ENCODE measurements at places on chromosomes 4 and X. TPM values are rescaled to one million over a fixed set of nuclear protein-coding genes. Genes with fewer than 3 reads are reported as not detected.
A peak's percentile ranks its signal among the peaks of the same experiment; 100 is the strongest.

GRCh38 chrX:139559383-139560042 is 29.0 kb downstream of the F9 start:
- peak; percentile 65 for DNase-seq

The TMPRSS11B gene
- not detected for polyA plus RNA-seq

The RHOXF2B gene
- polyA plus RNA-seq, result not detected

The PDE6B gene
- polyA plus RNA-seq, result not detected

- DNase-seq, result peak; percentile 0
Observed at GRCh38 chrX:42567268-42567667, 210.7 kb downstream of the PPP1R2C start.

DNA sequence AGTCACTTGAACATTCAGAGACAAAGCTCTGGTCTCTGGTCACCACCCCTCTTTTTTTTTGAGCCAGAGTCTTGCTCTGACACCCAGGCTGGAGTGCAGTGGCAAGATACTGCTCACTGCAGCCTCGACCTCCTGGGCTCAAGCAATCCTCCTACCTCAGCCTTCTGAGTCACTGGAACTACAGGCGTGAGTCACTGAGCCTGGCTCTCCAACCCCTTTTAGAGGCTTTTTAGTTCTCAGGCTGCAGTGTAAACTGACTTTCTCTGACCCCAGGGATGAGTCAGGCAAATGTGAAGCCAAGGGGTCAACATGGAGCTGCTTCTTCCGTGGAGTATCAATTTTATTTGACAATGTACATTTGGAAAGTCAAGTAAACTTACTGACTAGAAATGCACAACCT is 229.2 kb downstream of the PTTG2 start:
- peak; percentile 91 for DNase-seq

The IBSP gene
- not detected for polyA plus RNA-seq

GRCh38 chrX:1481636-1482529 is 29.2 kb upstream of the ASMTL start:
- DNase-seq, result peak; percentile 82

The SPOCK3 gene
- polyA plus RNA-seq, result not detected

GRCh38 chr4:73615613-73616012 is 4.6 kb downstream of the RASSF6 start:
- no peak for DNase-seq

The HAUS3 gene
- polyA plus RNA-seq, result 11.6 TPM

DNA sequence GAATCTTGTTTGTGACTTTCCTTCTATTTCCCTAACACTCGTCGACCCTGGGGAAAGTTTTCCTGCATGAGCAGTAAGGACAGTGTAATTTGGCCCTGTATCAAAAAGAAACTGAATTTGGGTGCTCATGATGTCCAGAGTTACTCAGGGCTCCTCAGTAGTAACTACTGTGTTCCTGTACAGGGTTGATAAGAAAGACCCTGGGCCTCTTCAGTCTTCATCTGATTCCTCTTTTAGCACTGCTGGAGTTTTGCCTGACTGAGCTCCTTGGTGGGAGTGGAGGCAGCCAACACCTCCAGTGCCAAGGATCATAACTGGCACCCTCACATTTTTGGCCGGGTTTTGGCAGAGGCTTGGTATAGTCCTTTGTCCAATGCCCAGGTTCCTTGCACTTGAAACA is 7.1 kb upstream of the AREG start:
- DNase-seq, result no peak

DNA sequence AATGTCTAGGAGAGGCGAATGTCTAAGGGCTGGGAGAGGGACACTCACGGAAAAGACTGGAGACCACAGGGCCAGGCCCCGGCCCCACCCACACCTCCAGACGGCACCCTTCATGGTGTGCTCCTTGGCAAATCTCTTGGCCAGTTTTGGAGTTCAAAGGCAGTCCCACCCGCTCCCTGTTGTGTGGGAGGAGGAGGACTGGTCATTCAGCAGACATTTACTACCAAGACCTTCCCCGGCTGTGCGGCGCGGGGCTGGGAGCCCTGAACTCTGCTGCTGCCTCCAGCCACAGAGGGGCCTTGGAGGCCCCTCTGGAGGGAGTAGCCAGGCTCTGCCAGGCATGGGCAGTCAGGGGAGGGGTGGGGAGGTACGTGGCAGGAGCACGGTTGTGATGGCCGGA is 8.7 kb upstream of the TBC1D14 start:
- DNase-seq, result no peak

The TLR10 gene
- not detected for polyA plus RNA-seq

The USP11 gene
- polyA plus RNA-seq, result 61.5 TPM

The NEXMIF gene
- not detected for polyA plus RNA-seq

The HTN3 gene
- polyA plus RNA-seq, result not detected

GRCh38 chr4:187207931-187208330 is 484.3 kb upstream of the FAT1 start:
- DNase-seq, result no peak

The ADRA2C gene
- polyA plus RNA-seq, result 0.09 TPM

The TRPC3 gene
- not detected for polyA plus RNA-seq

The RAB33B gene
- polyA plus RNA-seq, result 10.2 TPM

The SUPT20HL1 gene
- not detected for polyA plus RNA-seq

DNA sequence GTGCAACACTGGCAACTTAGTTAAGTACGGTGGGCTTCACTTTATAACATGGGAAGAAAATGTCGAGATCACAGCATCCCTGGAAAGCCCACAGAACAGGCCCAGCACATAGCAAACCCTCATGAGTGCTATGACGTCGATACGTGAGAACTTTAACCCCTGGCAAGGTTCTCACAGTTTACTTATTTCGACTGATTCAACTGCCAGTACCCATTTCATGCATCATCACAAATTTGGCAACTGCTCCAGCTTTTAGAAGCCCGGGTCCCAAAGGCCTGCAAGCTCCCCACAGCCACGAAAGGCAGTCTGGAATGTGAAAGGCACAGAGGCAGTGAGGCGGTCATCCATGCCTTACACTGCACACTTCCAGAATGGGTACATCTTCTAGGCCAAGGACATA is 41.2 kb downstream of the RELL1 start:
- no peak for DNase-seq

GRCh38 chr4:183907871-183908683 is 3.0 kb downstream of the STOX2 start:
- DNase-seq, result no peak

Measured in GM23248 (cell line).